ENCODE measurements at places on chromosomes 6 and 20.

DNA sequence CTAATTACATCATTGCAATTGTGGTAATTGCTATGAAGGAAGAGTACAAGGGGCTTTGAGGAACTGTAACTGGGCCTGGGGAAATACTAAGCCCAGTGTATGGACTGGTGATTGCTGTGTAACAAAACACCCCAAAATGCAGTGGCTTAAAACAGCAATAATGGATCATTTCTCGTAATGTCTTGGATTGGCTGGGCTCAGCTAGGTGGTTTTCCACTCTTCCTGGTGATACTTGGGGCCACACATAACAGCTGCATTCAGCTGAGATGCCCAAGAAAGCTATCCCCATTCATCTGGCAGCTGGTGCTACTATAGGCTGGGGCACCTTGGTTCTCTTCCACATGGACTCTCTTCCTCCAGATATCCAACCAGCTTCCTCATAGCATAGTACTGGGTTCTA lies 150.3 kb downstream of the EYA2 start:
- DNase-seq = no peak

- no peak for DNase-seq
These were observed 119.1 kb downstream of the CHD6 start for GRCh38 chr20:41499064-41499463.

GRCh38 chr20:3374296-3374695 lies 33.2 kb downstream of the DNAAF9 start:
- no peak for DNase-seq

DNA sequence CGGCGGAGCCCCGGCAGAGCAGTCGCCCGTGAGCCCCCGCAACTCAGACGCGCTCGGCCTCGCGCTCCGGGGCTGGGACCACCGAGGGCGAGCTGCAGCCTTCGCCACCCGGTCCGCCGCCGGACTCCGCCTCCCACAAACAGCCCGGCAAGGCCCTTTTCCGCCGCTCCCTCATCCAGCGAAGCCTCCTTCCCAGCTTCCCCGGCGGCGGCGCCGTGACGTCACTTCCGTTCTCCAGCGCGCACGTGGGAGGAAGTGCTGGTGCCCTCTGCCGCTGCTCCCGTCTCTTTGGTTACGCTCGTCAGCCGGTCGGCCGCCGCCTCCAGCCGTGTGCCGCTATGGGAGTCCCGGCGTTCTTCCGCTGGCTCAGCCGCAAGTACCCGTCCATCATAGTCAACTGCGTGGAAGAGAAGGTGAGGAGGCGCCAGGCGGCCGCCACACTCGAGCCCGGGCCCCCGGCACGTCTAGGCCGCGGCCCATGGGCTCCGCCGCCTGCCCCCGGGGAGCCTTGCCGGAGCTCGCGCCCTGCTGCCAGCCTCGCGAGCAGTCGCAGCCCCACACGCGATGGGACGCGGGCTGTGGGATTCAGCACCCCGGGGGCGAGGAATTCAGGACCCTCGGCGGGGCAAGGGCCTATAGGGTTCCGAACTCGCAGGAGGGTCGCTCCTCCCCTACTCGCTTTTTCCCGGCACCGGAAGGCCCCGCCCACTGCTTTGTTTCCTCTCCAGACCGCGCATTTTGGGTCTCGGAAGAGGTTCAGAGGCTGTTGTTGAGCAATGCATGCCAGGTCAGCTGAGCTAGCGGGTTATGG lies at the start of gene XRN2:
TSS of gene XRN2 (plus strand) at position 271 of the 811 bp plus-strand sequence. CDS start at position 339, 68 bp downstream.
- peak; percentile 94 for DNase-seq

GRCh38 chr6:139613496-139613895 lies 239.0 kb upstream of the CITED2 start:
- no peak for DNase-seq

- DNase-seq = peak; percentile 90
These were observed at the start of gene HSD17B8 for GRCh38 chr6:33204415-33205190. Gene HSD17B8, plus strand, starts transcription at chr6:33204655. Its CDS starts 14 bp downstream, at chr6:33204669.

DNA sequence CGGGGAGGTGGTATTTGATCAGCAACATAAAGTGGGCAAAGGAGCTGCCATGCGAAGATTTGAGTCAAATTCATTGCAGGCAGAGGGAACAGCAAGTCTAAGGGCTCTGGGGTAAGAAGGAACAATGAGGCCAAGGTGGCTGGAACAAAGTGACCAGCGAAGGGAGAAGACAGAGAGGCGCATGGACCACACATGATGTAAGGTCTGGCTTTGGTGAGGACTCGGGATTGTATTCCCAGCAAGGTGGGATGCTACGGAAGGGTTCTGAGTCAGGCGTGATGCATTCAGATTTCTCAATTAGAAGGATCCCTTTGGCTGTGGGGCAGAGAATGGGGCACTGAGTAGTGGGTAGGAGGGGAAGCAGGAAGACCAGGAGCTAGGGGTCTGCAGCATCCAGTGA lies 30.7 kb upstream of the CDH22 start:
- DNase-seq = no peak

GRCh38 chr6:13538084-13538483 lies 36.3 kb upstream of the SIRT5 start:
- DNase-seq = no peak

DNA sequence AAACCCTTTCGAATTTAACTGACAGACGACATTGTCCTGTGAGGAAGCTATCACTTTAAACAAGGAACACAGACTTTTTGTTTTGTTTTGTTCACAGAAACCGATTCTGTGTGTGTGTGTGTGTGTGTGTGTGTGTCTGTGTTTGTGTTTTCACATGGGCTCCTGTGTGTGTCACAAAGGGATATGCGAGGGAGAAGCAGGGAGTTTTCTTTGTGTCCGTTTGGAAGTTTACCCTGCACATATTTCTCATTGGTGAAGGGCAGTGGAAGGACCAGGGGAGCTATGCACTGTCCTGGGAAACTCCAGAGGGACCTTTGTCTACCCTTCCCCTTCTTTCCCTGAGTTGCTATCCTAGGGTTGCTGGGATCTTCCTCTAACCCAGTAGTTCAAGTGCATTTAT lies 17.7 kb downstream of the POM121L2 start:
- DNase-seq = no peak

- no peak for DNase-seq
These were observed 67.1 kb upstream of the NOTCH4 start for GRCh38 chr6:32290886-32291450.

DNA sequence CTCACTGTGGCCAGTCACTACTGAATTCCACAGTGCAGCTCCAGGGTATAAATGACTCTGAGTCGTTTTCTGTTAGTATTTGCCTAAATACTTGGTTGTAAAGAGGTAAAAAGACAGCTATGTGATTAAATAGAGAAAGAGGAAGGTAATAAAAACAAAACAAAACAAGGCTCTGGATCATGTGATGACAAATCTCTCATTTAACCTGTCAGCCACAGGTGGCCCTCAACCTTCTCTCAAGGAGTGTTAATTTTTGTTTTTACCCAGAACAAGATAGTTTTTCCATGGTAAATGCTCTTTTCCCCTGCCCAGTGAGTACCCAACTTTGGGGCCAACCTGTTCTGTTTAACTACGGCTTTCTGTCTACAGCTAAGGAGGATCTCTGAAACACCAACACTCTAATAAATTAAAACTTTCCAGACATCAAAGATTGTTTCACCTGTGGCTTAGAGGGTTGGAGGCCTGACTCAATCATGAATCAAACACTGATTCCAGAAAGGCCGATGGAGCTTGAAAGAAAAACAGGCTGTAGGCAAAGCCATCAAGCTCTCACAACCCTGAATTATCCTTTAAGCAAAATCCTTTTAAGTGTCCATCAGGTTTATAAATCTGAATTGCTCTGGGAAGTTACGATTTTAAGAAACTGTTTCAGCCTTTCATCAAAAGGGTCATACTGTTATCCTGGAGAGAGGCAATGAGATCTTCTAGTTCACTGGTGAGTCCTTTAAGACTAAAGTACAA lies 81.5 kb upstream of the BCLAF1 start:
- no peak for DNase-seq

DNA sequence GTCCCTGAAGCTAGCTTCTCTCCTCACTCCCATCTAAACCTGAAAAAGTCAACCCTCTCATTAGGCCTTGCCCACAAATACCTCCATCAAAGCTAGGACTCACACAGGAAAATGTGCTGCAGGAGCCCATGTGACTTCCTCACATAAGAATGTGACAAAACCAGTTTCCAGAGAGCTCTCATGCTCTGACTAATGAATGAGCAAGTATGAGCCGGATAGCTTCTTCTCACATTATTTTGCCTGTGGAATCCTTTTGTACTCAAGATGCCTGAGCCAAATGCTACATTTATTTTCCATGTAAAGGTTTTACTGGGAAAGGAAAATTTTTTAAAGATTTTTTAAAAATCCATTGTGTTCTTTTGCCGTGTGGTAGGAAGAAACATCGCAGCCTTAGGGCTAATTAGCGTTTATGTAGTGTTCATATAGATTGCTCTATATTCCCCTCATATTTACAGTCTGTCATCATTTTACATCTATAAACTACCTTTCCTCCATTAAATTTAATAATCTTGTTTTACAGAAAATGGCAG lies 68.6 kb upstream of the CCN6 start:
- no peak for DNase-seq

- no peak for DNase-seq
These were observed 130.8 kb downstream of the TAF4 start for GRCh38 chr20:61934716-61935530.

DNA sequence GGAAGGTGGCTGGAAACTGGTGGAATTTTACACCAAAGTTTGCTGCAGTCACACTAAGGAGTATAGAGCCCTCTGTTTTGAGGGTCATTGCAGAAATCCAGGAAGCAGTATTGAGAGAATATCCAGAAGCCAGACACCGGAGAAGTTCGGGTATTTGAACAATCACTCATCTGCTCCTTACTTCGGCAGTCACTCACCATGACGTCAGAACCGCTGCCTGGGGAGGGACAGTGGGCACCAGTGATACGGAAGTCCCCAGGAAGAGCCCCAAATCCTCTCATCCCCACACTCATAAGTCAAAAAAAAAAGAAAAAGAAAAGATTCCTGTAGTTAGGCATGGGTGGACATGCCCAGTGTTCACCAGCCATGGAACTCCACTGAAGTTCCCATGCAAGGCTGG lies 4.0 kb downstream of the LY6G5C start:
- DNase-seq = no peak

DNA sequence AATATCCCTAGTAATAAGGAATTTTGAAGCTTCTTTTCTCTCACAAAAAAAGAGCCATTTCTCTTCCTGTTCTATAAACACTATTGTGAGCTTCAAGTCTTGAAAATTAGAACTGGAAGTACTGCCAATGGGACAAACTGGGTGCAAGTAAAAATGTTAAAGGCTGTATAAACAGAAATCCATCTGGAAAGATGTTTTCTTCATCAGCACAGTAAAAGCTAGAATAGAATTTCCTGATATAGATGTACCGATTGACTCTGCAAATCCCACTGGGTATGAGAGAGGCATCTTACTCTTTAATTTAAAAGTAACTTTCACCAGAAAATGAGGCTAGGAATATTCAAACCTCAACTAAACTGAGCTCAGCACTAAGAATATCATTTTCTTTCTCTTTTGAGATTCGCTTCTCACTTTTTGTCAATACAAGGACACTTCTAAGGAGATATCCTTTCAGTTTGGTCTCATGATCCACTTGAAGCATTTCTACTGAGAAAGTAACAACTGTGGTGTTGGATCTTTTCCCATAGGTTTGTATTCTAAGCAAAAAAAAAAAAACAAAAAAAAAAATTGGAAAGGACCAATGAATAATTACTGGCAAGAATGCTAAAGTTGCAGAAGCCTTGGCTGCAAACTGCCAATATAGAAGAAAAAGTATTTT lies 169.0 kb upstream of the PRDM1 start:
- no peak for DNase-seq

GRCh38 chr6:22732176-22732970 lies 163.0 kb downstream of the HDGFL1 start:
- DNase-seq = no peak

- no peak for DNase-seq
These were observed 45.2 kb downstream of the PSMG4 start for GRCh38 chr6:3303795-3304411.

- DNase-seq = no peak
These were observed 2.1 kb upstream of the TRERF1 start for GRCh38 chr6:42453654-42454427.

DNA sequence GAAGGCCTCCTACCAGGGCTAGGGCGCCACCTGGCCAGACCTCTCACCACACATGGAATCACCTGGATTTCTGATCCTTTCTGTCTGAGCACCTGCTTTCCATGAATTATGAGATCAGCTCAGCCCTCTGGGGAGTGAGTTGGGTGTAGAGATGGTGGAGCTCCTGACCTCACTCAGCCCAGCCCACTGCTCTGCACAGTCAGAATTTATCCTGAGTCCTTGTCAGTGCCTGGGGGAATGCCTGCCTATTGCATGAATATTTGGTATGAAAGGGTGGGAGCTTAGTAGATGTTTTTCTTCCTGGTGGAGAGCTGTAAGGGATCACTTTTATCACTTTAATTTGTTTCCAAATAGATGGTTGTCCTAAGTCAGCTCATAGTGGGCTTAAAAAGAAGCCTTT lies 47.5 kb downstream of the DTD1 start:
- DNase-seq = no peak

DNA sequence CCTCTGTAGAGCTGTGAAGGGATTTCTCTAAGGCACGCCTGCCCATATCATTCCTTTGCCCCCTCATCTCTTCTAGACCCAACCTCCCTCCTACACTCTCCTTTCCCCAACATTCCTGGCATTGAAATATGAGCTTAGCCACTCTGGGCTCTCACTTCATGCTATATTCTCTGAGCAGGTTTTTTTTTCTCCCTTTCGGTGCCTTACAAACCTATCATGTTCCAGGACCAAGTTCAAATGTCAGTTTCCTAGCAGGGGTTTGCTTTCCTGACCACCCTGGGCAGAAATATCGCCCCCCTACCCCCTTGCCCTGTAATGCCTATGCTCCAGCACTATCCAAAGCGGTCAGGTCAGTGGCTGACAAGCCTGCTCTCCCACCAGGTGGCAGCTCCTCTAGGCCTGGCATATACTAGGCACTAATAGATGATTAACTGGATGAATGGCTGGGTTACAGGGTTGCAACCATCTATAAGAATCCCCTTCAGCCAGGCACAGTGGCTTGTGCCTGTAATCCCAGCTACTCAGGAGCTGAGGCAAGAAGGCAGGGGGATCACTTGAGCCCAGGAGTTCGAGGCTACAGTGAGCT lies 25.7 kb upstream of the AAR2 start:
- DNase-seq = no peak

GRCh38 chr6:5626727-5627426 lies 365.6 kb downstream of the FARS2 start:
- DNase-seq = no peak

DNA sequence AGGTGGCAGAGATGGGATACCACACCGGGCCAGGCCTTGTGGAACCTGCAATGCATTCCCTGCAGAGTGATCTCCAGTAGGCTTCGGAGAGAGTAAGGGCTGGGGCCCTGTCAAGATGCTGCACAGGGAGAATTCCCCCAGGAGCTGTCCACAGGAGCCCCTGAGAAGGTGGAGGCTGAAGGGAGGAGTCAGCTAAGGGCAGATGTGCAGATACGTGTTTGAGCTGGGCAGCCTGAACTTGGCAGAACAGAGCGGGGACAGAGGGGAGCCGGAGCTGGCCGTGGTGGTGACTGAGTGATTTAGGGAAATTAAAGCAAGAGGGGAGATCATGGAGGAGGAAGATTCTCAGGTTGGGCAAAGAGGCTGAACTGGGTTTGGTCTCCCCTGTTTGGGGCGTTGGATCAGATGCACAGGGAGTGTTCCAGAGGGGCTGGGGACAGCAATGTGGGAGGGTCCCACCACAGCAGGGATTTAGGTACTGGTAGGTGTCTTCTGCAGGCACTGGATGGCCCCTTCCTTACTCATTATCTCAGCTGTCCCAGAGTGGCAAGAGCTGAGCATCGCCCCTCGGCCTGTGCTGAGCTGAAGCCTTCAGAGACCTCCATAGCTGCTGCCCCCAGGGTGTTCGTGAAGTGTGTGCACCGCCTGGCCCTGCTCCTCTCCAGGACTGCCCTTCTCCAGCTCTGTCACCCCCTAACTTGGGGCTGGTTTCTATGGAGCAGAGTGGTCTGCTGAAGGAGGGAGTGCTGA lies 3.8 kb upstream of the NCR2 start:
- no peak for DNase-seq

All from NCI-H2081 (cell line).